ENCODE measurements at places on chromosomes 6 and 20. TPM values are rescaled to one million over a fixed set of nuclear protein-coding genes. Genes with fewer than 3 reads are reported as not detected.

GPX5 gene
- total RNA-seq = not detected

DNA sequence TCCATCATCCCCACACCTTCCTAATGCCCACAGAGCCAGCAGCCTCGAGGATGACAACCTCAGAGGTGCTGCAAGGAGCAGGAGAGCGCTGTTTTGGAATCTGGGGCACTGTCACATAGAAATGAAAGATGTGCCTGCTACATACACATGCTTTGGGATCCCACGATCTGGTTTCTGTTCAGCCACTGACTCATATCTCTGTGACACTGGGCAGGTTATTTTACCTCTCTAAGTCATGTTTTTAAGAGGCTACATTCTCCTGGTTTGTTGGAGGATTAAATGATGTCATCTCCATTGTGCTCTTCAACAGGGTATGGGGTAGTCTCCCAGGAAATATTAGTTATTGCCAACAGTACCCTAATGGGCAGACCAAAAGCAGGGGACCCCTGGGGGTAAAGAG is 32.6 kb upstream of the TAB2 start:
- no peak for DNase-seq

- no peak for DNase-seq
Measured at GRCh38 chr20:32522526-32522775, 62.7 kb downstream of the NOL4L start.

GRCh38 chr20:58646703-58647102 is 4.4 kb upstream of the STX16 start:
- no peak for DNase-seq

- no peak for DNase-seq
Measured at GRCh38 chr6:1797801-1798200, 188.1 kb downstream of the FOXC1 start.

DNA sequence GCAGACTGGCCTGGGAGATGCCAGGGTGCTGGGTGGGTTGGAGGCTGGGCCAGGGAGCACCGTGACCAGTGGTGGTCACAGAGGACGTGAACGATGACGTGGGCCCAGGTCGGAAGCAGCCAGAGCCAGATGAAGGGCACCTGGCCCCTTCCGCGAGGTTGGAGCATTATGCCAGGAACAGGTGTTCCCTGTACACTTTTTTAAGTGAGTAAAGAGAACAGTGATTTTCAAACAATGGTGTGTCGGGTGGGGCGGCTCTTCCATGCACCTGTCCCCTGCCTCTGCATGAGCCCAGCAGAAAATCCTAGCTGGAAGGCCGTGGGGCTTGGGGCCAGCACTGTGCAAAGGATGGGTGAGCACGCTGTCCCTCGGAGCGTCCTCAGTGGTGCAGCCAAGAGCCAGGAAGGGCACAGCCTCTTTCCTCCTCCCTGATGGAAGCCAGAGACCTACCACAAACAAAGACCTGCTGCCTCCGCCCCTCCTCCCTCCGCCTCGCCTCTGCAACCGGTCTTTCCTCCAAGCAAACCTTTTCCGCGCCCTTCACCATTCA is 350.5 kb downstream of the ZFAND3 start:
- DNase-seq = no peak

DNA sequence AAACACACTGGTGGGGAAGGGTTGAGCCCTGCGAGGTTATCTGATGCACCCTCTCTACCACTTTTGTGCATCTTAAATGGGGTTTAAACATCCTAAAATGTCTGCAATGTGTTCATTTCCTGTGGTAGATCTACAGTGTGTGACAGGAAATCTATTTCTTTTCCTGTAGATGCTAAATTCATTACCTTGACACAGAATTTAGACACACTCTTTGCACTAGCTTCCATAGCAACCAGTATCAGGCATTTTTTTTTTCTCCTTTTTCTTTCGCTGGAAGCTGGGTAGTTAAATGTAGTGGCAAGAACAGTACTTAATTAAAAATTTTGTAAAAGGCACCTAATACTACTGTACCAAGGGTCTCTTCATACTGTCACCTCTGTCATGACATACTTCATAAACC is 141.1 kb downstream of the RFPL4B start:
- no peak for DNase-seq

- DNase-seq = no peak
Measured at GRCh38 chr6:148455225-148455624, 112.6 kb downstream of the SASH1 start.

- no peak for DNase-seq
Measured at GRCh38 chr6:49325891-49326290, 137.2 kb downstream of the MMUT start.

ECT2L gene
- total RNA-seq = not detected

DNA sequence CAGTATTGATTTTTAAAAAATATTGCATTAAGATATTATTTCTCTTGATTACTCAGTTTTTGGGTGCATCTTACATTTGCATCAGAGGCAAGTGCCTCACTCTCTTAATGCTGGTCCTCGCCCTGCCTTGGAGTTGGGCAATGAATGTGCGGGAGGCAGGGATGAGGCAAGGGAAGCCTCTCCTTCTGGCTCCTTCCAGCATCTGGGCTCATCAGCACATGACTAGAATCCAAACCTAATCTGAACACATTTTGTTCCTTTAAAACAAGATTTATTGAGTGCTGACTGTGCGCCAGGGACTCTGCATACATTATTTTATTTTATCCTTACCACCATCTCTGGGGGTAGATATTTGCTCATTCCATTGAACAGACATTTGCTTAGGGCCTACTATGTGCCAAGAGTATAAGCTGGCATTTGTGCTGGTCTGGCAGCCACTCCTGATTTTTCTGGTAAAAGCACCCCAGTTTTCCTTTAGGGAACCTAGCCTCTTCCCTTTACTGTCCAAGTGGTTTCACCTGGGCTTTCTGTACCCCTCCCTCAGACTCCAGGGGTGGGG is 71.9 kb upstream of the ZNFX1 start:
- no peak for DNase-seq

DNA sequence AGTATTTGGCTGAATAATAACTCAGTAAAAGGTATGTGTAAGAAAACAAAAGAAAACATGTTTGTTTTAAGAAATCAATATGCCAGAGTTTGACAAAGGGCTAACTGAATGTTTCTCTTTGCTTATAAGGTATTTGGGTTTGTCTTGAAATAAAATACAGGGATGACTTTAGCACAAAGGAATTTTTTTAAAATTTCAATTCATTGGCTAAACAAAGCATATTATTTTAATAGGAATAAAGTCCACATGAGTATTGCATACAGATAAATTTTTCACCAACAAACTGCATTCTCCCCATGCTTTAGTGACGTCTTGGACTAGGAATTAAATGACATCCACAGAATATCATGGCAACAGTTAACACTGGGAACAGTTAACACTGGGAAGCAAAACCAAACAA is 480.0 kb upstream of the JAG1 start:
- no peak for DNase-seq

DNA sequence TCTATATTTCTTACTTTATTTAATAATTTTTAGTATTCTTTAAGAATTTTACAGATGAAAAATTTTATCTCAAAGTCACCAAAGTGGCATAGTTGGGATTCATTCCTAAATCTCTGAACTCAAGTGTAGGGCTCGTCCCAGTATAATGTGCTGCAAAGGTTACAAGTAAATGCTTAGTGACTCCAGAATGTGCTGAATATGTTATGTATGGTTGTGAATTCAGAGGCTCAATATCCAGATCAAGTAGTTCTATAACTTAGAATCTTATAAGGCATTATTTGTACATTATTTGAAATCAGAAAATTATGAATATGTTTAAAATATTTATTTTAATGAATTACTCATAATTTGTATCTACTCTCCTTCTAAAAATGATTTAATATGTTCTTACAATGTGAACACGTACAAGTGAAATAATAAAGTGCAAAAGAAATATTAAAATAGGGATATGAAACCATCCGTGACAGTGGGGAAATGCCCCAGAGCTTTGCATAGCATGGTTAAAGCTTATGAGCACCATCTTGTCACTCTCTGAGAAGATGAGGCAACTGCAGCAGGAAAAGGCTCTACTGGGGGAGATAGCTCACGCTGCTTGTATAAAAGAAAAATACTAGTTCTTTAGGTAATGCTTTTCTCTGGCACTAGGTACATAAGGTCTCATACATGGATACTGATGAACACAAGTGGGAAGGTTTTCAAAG is 259.0 kb downstream of the FOXC1 start:
- no peak for DNase-seq

FOXA2 gene
- not detected for total RNA-seq

GRCh38 chr6:154261688-154262397 is 94.8 kb downstream of the IPCEF1 start:
- no peak for DNase-seq

SIRPD gene
- total RNA-seq = not detected

DNA sequence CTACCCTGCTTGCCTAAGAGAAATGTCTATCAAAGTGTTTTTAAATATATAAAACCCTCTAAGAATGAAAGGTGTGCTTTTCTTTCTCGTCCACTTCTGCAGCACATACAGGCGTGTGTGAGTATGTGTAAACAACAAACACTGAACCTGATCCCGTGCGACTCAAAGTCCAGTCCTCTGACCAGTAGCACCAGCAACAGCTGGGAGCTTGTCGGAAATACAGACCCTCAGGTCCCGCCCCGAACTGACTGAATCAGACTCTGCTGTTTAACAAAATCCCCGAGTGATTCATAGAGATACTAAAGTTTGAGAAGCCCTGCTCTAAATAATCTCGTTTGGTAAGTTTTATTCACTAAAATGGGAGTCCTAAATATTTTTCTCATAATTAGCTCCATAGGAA is 208.0 kb upstream of the KCNQ5 start:
- DNase-seq = no peak

DNA sequence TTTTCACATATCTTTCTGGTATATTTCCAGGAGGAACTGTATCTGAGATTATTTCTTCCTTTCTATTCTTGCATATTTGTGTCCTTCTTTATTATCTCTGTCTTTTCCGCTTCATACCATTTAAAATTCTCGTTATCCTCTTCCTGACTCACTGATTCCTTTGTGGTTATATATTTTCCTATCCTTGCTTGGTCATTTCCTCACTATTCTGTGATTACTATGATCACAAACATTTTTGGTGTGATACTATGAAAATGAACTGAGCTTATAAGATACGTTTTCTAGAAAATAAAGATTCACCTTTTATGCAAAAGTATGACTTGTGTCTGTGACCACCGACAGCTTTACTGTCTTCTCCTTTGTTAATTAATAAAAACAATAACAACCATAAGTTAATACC is 26.5 kb upstream of the MYCT1 start:
- DNase-seq = no peak

GJA10 gene
- not detected for total RNA-seq

PSORS1C1 gene
- 0.37 TPM for total RNA-seq

DNA sequence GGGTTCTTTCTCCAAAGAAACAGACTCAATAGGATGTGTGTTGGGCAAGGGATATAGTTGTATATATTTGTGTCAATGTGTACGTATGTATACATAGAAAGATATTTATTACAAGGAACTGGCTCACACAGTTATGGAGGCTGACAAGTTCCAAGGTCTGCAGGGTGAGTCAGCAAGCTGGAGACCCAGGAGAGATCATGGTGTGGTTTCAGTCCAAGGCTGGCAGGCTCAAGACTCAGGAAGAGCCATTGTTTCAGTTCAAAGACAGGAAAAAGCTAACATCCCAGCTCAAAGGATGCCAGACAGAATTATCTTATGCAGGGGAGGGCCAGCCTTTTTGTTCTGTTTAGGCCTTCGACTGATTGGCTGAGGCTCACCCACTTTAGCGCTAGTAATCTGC is 89.9 kb upstream of the RALGAPA2 start:
- no peak for DNase-seq

PRDM1 gene
- 3.0 TPM for total RNA-seq

DNA sequence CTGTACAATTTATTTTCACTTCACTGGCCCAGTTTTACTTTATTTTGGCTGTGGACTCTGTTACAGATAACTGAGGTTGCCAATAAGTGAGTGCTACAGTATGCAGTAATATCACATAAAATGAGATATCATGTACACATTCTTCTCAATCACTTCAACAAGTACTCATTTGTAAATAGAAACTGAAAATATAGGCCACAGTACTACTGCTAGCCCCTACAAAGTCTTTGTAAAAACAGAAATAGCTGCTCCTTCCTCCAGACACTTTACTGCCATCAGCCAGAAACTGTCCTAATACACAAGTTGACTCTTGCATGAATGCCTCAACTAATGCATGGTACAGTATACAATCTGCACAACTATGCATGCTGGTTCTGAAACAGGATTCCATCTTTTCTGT is 9.2 kb downstream of the DTNBP1 start:
- no peak for DNase-seq

- DNase-seq = no peak
Measured at GRCh38 chr20:9503526-9504245, 10.7 kb upstream of the LAMP5 start.

DNA sequence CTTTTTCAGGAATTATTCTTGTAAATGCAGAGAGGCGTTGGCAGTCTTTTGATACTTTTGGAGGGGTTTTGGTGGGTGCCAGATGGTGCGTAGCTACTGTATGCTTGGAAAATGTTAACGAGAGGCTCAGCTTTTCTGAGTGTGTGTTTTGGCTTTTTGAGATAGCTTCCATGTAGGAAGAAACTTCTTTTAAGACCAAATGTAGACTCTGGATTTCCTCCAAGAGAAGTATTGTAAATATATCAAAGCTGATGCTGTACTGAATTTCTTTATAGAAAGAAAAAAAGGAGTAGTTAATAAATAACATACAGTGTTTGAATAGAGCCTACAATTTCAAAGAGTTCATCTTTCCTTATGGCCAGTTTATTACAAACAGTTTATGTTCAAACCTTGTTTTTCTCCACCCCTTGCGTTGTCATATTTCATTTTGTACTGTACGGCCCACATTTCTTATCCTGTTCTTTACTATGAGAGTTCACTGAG is 16.7 kb downstream of the TIAM2 start:
- DNase-seq = no peak

GRCh38 chr6:169041078-169041477 is 212.6 kb downstream of the THBS2 start:
- DNase-seq = no peak

SLX4IP gene
- 6.6 TPM for total RNA-seq

Measured in NCI-H460 (cell line).